ENCODE measurements at places on chromosomes 7 and 10.

DNA sequence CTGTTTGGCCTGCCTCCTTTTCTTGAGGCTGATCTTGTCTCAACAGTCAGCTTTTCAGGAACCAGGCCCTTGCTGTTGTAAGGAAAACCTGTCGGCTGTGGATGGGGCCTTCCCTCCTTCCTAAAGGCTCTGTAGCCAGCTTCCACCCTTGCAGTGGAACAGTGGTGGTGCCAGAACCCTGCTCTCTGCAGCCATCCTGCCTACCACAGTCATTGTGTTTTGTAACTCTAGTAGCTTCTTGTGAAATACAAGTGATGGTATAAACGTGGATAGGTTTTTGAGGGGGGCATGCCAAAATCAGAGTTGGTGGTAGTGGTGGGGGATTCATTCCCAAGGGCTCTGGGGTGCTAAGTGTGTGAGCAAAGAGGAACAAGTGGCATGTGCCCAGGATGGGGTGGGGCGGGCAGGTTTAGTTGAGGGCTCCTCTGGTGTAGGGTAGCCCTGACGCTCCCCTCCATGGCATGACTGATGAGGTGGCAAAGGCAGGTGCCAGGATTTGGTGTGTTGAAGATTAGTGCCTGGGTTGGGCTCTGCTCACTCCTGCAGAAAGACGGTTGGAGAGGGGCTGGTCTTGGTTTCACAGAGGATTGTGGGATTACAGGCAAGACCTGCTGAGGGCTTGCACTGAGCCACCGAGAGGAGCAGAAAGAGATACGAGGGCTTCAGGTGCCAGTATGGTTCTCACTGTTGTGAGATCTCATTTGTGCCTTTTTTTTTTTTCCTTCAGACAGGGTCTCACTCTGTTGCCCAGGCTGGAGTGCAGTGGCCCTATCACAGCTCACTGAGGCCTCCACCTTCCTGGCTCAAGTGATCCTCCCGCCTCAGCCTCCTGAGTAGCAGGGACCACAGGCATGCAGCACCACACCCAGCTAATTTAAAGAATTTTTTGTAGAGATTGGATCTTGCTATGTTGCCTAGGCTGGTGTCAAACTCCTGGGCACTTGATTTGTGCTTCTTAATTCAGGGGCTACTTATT is 7.4 kb downstream of the TSPAN14 start:
- no peak for DNase-seq

- DNase-seq = peak; percentile 61
Observed at GRCh38 chr7:155001756-155002410, 1.0 kb downstream of the PAXIP1 start.

GRCh38 chr7:12595148-12595547 is 24.6 kb downstream of the SCIN start:
- DNase-seq = no peak

DNA sequence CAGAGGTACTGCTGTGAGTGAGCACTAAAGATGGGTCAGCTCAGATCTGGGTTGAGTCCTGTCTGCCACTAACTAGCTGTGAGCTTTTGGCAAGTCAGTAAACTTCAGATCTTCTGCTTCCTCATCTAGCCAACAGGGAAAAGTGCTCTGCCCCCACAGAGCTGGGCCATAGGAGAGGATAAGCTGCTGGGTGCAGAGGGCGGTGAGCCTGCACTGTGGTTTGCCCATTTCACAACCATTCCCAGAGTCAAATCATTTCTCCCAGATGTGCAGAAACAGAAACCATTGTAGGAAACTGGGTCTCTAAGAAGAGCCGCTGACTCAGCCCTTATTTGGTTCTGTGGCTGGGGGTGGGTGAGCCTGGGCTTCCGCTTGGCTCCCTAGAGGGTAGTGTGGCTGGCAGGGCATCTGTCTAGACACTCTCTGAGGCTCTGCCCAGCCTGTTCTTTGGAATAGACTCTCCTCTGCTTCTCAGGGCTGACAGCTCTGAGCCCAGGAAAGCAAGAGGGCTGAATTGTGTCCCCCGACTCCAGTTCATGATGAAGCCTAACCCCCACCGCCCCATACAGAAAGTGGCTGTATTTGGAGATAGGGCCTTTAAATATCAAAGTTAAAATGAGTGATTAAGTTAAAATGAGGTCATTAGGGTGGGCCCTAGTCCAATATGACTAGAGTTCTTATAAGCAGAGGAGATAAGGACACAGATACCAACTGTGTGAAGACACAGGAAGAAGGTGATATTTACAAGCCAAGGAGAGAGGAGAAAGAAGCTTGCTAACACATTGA is 29.5 kb upstream of the ARHGAP22 start:
- DNase-seq = peak; percentile 10

Measured in erythroblast (primary cell).